BJ (cell line): ENCODE measurements at places on chromosomes 3 and 15. TPM values are rescaled to one million over a fixed set of nuclear protein-coding genes. Genes with fewer than 3 reads are reported as not detected.

RTP2 gene
- polyA plus RNA-seq, result not detected in 2 replicates

CCDC33 gene
- polyA plus RNA-seq, result 0.18 and 0.26 TPM in 2 replicates

SERPINI2 gene
- polyA plus RNA-seq, result not detected in 2 replicates

PAK6 gene
- not detected in 2 replicates for polyA plus RNA-seq

UBAP1L gene
- 0.72 and 1.0 TPM in 2 replicates for polyA plus RNA-seq

SLC12A1 gene
- not detected in 2 replicates for polyA plus RNA-seq

OSTN gene
- not detected in 2 replicates for polyA plus RNA-seq

HIGD2B gene
- polyA plus RNA-seq, result not detected in 2 replicates

CCR8 gene
- not detected in 2 replicates for polyA plus RNA-seq

SLTM gene
- 14.3 and 25.5 TPM in 2 replicates for polyA plus RNA-seq

TIMP4 gene
- polyA plus RNA-seq, result 1.3 and 1.8 TPM in 2 replicates

MRPS22 gene
- polyA plus RNA-seq, result 38.2 and 58.3 TPM in 2 replicates

MINAR1 gene
- polyA plus RNA-seq, result 0.37 and 0.43 TPM in 2 replicates

PLA2G4D gene
- not detected in 2 replicates for polyA plus RNA-seq

LYZL4 gene
- not detected in 2 replicates for polyA plus RNA-seq

SYNPR gene
- not detected in 2 replicates for polyA plus RNA-seq

SAXO2 gene
- 0.45 and 0.49 TPM in 2 replicates for polyA plus RNA-seq

TMC3 gene
- polyA plus RNA-seq, result not detected in 2 replicates

MRAS gene
- 90.2 and 99.8 TPM in 2 replicates for polyA plus RNA-seq

FBXL22 gene
- polyA plus RNA-seq, result 1.5 and 3.8 TPM in 2 replicates

RAB43 gene
- polyA plus RNA-seq, result 7.1 and 16.1 TPM in 2 replicates

DIPK2A gene
- 11.6 and 12.6 TPM in 2 replicates for polyA plus RNA-seq
